Testis (tissue), 5 donors: ENCODE measurements at places on chromosomes 3 and 15.

GRCh38 chr3:24264748-24265158, 229.9 kb downstream of the THRB start:
- DNase-seq = peak; percentile 31

DNA sequence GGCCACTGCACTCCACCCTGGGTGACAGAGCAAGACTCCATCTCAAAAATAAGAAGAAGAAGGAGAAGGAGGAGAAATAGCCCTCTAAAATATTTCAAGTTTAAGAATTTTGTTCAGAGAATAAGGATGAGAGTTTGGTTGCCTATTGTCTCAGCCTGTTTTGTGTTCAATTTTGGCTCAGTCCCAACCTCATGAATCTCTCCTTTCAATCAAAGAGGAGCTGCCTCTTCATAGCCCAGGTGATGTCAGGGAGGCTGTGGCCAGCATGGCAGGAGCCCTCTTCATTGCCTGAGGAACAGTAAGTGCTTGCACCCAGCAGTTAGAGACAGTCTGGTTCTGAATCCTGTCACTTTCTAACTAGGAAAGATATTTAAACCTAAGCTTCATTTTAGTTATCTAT, 55.0 kb downstream of the BDH1 start:
- DNase-seq = no peak

DNA sequence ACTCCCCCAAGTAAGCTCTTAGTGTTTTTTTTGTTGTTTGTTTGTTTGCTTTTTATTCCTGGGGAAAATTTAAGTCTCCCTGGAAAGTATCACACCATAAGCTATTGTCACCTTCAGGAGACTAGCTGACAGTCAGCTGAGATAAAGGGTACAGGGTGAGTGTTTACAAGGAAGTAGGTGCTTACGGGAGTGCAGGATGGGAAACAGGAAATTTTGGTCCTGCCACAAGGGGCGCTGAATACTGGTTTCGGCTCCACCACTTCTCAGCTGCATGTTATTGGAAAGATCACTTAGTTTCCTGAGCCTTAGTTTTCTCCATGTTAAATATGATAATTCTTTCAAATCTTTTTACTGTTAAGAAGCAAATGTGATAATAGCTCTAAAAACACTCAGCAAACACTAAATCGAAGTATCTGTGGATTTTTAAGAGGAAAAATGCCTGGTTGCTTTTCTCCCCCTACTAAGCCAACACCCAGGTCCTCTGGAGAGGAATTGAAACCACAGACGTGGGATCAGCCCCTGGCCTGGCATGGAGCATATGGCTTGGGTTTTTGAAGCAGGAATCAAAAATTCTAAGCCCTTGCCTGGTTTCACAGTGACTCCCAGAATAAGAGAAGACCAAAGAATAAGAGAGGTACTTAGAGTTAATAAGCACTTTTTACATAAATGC, 90.7 kb downstream of the SCN11A start:
- peak; percentile 51 for DNase-seq

DNA sequence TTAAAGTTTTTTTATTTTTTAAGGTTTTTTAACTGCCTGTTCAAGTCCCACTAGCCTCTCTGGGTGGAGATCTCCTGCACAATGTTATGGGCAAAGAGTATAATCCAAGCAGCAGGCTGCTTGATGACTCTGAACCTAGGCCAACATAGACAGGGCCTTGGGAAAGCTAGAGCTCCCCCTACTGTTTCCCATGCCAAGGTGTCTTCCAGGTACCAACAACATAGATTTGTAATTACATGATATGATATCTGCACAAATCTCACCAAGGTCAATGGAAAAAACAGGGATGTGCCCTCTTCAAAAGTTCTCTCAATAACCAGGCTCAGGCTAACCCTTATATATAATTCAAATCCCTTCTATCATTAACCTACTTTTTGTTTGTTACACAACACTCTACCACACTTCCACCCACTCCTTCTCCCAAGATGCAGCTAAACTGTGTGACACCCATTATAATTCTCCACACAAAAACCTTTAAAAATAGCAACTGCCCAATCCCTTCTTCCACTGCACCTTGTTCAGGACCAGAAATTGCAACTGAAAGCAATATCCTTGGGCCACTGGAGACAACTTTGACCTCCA, 43.8 kb downstream of the RBM15B start:
- peak; percentile 74 for DNase-seq

- DNase-seq = no peak
Measured at GRCh38 chr3:126827121-126827520, 123.1 kb downstream of the CHCHD6 start.

DNA sequence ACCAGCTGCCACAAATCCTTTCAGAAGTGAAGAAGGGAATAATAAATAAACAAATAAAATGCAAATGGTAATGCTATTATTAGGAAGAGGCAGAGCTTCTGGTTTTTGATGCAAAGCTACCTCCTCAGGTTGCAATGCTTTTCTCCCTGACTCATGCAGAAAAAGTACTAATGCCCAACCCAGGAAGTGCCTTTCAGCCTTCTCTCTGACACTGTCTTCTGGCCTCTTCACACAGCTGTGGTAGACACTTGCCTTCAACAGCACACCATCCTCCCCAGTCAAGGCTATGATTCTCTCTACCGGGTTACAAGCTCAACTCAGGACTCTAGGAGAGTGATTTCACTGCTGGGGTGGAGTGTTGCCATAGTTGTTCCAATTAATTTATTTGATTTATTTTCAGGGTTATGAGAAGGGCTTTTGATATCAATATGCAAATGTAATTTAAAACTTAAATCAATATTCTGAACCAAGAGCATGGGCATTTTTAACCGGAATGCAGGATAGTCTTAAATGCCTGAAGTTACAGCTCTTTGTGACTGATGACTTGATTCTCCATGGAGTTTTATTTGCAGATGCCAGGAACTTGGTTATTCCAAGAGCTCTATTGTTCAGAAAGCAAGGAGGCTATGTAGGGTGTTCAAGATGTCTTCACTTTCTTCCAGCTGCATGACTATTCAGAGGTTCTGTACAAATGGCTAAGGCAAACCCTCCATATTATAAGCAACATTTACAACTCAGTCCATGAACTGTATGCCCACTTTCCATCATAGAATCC, 27.1 kb upstream of the GALNT15 start:
- no peak for DNase-seq

GRCh38 chr3:81406318-81406717, 355.1 kb downstream of the GBE1 start:
- no peak for DNase-seq

DNA sequence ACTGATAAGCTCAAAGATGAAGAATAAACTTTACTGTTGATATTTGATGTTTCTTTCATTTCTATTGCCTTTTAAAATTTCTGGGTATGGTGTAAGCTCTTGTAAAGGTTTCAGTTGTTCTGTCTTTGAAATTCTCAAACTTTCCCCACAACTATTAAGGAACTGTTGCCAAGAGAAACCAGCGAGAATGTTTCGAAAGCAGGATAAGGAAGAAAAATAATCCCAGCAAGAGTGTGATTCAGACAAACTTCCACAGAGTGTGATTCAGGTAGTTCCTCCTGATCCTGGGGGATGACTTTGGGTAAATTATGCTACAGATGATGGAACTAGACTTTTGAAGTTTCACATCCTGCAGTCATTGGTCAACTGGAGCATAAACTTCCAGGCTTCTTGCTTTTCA, 632.0 kb downstream of the NSUN3 start:
- DNase-seq = no peak

DNA sequence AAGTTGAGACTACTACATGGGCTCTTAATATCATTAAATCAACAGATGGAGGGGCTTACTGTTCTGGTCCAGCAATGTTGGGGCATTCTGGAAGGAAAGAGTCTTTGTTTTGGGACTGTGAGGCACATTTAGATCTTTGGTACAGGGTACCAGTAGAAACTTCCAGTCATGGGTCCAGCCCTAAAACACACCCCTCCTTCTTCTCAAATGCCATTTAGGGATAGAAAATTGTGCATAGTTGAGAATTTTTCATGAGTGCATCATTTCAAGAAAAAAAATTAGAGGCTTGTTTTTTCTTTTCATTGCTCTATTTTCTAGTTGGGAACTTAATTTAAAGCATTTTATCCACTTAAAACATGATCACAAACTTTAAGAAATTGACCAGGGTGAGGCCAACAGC, 4.1 kb upstream of the RTP1 start:
- DNase-seq = no peak

DNA sequence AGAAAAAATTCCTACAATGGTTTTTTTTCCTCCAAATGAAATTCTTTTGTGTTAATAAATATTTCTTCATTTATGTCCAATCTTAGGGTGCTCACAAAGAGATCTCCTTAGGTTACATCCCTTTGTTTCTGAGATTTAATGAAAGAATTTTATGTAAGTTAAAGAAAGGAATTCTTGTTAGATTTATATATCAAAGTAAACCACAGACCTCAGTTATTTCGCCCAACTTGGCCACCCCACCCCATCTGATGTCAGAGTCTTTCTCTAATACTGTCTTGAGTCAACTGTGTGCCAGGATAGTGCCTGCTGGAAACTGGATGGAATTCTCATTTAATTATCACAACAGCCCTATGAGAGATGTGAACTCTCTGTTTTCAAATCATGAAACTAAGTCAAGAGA, 259.9 kb downstream of the OPA1 start:
- no peak for DNase-seq

GRCh38 chr3:13480340-13481318, 523 bp downstream of the HDAC11 start:
- DNase-seq = peak; percentile 25

DNA sequence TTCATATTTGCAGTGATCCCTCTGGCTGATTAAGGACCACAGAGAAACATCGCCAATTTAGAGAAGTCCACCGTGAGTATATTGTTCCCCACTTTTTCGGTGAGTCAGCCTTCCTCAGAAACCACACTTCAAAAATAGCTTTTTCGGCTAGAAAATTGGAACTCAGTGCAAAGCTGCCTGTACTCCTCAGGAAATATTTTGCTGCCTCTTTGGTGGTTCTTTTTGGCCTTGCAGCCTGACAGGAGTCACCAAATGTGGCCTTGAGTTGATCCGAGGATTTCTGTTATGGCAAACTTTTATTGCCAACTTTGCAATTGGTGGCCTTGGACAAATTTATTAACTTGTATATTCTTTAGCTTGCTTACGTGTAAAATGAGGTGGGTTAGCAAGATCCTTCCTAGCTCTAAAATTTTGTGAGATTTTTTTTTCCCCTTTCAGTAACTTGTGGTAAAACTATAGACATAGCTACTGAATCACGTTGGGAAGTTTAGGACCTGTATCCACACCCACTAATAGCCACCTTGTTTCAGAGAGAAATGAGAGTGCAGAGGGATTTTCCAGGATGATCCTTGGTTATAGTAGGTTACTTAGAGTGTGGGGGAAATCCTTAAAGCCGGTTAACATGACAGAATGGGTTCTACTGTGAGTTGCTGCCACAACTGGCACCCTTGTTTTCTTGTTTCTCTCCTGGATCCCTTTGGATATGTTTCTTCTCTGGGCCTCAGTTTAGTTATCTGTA, 9.9 kb downstream of the ARL6IP5 start:
- DNase-seq = no peak

GRCh38 chr15:70170096-70170699, 72.5 kb upstream of the TLE3 start:
- no peak for DNase-seq

DNA sequence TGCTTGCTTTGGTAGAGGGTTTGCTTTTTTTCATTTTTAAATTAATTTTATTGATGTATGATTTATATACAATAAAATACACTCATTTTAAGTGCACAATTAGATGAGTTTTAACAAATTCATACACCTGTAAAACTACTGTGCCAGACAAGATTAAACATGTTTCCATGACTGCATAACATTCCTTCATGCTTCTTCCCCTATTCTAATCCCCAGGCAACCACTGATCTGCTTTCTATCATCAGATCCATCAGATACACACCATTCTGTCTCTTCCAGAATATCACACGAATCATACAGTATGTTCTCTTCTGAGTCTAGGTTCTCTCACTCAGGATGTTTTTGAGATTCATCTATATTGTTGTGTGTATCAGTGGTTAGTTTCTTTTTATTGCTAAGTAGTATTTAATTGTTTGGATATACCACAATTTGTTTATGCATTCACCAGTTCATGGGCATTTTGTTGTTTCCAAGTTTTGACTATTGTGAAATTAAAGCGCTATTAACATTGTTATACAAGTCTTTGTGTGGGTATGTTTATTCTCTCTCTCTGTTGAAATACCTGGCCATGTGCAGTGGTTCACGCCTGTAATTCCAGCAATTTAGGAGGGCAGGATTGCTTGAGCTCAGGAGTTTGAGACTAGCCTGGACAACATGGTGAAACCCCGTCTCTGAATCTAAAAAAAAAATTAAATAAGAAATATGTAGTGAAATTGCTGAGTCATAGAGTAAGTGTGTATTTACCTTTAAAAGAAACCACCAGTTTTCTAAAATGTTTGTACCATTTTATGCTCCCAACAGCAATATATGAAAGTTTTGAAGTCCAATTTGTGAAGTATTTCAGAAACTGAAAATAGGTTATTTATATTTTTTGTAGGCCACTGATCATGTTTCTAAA, 7.0 kb upstream of the TFG start:
- DNase-seq = no peak

- peak; percentile 65 for DNase-seq
Measured at GRCh38 chr3:184336547-184337398, 627 bp upstream of the FAM131A start.
